Activated T-cell treated with anti-CD3 and anti-CD28 coated beads, Interleukin-2, amount 50 U/mL, for 4 hours (primary cell): ENCODE measurements at places on chromosomes 12 and 14.

- peak; percentile 34 for DNase-seq
Observed at GRCh38 chr12:124939079-124939420, 24.6 kb upstream of the UBC start.

DNA sequence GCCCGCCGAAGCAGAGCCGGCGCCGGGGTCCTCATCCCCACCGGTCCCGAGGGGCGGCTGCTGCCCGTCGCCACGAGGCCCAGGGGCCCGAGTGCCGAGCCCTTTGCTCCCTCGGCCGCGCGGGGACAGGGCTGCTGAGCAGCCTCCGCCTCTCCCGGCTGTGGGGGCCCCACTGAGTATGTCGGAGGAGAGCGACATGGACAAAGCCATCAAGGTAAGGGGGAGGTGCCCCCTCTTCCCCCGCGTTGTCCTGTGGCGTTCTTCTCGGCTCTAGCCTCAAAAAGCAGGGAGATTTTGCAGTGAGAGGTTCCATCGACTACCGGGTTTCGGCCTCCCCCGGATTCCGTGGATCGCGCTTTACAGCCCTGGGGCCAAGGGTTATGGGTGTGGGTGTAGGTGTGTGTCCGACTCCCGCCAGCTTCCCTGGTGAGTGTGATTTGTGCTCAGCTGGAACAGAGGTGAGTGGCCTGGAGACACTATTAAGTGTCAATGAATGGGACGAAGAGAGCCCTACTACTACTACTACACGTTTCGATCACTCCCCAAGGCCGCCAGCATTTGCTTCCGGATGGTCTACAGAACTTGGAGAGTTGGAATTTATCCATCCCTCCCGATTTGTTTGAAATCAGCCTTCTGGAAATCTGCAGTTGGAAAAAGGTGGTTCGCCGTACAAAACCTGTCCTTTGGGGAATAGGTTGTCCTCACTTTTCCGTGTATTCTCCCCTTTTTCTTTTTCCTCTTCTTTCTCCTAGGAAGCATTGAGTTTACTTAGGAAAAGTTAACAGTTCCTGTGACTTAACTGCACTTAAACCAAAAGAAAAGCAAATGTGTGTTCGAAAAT lies 748 bp downstream of the MAPKAPK5 start:
- peak; percentile 11 for DNase-seq

GRCh38 chr12:116099652-116100432 lies 177.7 kb downstream of the MED13L start:
- DNase-seq: no peak

GRCh38 chr14:56216626-56217379 lies 98.6 kb downstream of the PELI2 start:
- no peak for DNase-seq

- peak; percentile 7 for DNase-seq
Observed at GRCh38 chr12:94621662-94622359, 28.5 kb downstream of the TMCC3 start.

DNA sequence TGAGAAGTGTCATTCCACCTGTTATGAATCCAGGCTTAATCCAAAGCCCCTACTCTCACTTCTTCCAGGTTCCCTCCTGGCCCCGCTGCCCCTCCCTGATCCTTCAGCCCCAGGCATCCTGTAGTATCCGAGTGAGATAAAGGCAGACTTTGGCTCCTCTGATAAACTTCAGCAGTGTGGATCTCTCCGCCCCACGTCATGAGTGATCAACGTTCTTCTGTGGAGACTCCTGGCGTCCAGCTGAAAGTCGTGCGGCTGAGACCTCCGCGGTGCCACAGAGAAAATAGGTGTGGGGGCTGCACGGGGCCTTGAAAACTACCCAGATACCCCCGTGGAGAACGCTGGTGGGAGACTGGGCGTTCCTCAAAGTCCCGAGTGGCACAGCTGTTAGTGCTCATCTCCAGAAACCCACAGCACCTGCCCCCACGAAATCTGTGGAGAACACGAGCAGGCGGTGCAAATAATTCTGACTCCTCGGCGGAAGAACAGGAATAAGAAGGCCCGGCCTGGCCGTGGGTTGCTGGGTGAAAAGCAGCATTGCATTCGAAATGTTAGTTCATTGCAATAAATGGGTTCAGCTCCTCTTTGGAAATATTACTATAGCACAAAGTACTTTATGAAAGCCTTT lies 180.0 kb upstream of the RGS6 start:
- no peak for DNase-seq
